Stimulated activated CD4-positive, alpha-beta T cell treated with anti-CD3 and anti-CD28 coated beads, Interleukin-12 subunit alpha, Interleukin-12 subunit beta, amount 100 ng/mL, for 48 hours (primary cell): ENCODE measurements at places on chromosomes 5 and 9.

DNA sequence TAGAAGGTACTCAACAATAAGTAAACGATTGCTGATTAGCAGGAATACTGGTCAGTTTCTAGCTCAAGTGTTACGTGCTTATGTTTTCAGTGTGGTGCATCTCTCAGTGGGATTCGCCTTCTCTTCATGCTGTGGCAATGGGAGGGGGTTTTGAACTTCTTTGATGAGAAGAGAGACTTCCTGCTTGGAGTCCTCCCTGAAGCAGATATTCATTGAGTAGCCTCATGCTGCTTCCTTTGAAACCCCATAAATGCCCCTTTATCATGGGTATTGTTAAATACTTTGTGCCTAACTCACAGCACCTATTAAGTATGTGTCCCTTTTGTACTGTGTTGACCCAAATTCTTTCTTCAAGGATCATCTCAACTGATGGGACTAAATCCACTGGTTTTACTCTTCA, 116.5 kb downstream of the DOCK8 start:
- DNase-seq, result no peak

- DNase-seq, result peak; percentile 20
Observed at GRCh38 chr9:79583952-79584654, 12.3 kb downstream of the TLE4 start.

DNA sequence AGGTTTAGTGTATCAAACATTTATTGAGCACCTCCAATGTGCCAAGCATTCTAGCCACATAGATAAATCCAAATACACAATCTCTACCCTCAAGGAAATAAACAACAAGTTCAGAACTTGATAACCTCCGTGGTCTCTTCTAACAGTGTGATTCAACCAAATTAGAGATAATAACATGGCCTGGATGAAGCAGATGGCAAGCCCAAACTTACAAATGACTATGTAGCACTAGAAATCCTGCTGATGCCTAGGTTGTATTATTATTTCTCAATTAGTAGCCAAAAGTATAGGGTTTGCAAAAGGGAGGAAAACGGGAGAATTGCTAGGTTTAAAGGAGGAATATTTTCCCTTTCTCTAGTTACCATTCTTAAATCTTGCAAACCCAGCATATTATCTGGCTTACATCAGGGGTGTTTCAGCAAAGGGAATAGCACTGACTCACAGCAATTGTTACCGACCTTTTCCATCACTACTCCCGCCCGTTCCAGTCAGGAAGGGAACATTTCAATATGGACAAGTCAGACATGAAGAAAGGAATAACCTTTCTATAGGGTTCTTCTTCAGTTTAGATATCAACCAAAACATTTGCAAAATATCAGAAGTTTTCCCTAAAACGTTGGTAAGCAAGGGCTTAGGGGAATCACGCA, 2.3 kb downstream of the DPYSL3 start:
- no peak for DNase-seq

DNA sequence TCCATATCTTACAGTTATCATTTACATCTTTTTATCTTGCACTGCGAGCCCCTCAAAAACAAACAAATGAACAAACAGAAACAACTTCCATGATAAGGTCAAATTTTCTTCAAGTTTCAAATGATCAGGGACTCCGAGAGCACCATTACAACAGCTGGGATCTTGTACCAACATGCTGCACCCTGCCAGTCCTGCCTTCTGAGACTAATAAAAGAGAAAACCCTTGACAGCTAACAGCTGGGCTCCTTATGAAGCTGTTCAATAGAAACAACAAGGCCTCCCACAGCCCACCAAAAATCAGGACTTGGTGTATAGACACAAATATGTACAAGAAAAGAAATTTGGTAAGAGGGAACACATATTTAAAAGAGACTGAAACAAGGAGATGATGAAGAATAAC, 985.3 kb upstream of the DMAC1 start:
- DNase-seq, result no peak

DNA sequence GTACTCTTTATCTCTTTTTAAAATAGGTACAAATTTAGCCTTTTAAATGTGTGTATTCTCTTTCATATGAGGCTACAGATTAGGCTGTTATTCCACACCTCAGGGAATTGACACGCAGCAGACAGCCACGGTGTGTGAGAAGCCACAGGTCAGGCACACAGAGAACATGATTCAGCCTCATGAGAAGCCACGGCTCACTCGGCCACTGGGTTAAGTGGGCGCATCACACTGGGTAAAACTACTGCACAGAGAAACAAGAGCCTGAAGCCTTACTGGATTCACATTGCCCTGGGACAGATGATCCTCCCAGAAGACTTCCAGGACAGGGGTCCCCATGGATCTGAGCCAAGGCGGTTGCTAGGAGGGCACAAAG, 28.2 kb downstream of the LPCAT1 start:
- DNase-seq, result no peak

DNA sequence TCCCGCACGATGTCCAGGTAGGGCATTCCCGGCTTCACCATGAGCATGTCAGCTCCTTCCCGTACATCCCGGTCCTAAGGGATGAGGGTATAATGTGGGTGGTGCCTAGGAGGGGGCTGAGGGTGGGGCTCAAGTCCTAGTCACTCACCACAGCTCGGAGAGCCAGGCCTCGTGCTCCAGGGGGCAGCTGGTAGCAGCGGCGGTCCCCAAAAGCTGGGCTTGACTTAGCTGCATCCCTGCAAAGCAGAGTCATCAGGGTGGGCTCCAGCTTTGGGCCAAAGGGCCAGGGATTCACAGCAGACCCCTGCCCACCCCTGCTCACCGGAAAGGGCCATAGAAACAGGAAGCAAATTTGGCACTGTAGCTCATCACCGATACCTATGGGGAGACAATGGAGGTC, 11.6 kb downstream of the ALAD start:
- DNase-seq, result no peak

DNA sequence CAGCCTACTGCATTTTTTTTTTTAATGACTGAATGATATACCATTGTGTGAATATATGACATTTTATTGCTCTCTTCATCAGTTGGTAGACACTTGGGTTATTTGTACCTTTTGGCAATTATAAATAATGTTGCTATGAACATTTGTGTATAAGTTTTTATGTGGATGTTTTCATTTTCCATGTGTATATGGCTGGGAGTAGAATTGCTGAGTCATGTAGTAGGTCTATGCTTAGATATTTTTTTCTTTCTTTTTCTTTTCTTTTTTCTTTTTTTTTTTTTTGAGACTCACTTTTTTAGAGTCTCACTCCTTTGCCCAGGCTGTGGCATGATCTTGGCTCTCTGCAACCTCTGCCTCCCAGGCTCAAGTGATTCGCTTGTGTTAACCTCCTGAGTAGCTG, 32.9 kb upstream of the FAM120AOS start:
- no peak for DNase-seq

- DNase-seq, result no peak
Observed at GRCh38 chr9:12847561-12847960, 72.7 kb downstream of the LURAP1L start.
